ENCODE measurements at places on chromosomes 4 and X.

DNA sequence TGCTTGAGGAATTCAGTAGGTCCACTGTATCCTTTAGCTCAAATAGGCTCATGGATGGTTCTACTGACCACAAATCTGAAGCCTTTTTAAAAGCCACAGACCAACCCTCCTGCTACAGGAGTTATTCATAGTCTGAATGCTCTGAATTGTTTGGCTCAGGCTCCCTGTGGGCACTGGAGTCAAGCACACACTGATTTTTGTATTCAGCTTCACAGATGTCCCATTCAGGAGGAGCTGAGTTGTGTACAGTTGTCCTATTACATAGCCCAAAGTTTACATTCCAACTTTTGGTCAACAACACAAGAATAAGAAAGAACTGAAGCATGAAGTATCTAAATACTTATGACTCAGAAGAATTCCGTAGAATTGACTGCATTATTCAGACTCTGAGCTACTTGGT, 243.9 kb downstream of the UNC5C start:
- no peak for DNase-seq

GRCh38 chrX:17047224-17047623, 100.8 kb downstream of the REPS2 start:
- no peak for DNase-seq

DNA sequence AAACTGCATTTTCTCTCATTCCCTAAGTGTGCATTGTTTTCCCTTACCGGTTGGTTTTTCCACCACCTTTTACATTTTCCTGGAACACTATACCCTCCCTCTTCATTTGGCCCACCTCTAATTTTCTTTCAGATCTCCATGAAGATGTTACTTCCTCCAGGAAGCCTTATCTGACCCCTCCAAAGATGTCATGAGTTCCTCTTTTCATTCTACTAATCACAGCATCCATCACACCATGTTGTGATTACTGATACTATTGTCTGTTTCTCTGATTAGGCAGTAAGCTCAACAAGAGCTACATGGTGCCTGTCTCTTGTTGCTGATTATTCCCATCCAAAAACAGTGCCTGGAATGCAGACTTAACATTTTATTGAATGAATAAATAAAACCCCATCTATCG, 2.9 kb upstream of the AFP start:
- no peak for DNase-seq

DNA sequence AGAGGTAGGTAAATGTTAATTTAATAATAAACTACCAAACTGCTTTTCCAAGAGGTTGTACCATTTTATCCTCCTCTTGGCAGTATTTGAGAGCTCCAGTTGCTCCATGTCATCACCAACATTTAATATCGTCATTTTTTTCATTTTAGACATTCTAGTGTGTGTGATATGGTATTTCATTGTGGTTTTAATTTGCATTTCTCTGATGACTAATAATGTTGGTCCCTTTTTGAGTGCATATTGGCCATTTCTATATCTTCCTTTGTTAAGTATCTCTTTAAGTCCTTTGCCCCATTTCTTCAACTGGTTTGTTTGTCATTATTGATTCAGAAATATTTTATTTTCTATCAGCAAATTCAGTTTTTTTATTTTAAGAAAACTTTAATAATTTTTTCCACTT, 88.8 kb downstream of the MAPK10 start:
- no peak for DNase-seq

DNA sequence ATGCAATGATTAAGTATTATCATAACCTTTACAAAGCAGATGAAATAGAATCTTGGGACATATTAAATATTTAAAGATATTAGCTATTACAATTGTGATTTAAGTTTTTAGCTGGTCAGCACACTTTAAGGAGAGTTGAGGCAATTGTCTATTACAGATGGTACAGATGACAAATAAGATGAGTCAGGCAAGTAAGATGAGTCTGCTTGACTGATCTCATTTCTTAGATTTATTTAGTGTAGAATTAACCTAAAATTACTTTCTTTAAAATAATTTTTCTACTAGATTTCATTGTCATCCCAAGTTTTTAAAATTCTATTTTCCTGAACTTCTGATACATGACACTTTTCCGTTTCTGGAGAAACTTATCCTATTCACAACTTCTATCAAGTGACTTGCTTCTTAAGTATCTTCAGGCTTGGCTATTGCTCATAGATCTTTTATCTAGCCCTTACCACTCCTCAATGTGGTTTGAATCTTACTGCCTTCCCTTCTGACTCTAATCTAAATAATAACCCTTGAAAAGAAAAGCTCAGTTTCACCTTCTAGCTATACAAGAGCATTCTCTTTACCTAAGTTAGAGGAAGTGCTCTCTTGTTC, 32.9 kb downstream of the CXCL1 start:
- DNase-seq, result no peak

DNA sequence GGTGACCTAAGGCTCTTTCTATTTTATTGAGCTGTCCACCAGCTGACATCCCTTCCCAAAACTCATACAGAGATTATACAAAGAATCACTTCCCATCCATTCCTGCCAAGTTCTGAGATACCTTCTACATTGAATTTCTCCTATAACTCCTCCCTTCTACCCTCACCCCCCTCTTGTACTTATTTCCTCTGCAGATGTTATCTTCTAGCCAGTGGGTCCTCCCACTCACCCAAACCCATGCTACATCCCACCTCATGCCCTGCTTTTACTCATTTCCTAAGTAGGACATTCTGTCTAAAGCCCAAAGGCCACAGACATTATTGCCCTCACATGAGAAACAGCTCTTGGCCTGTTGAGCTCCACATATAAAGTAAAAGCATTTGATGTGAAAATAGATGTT, 28.6 kb downstream of the BMX start:
- DNase-seq, result no peak

DNA sequence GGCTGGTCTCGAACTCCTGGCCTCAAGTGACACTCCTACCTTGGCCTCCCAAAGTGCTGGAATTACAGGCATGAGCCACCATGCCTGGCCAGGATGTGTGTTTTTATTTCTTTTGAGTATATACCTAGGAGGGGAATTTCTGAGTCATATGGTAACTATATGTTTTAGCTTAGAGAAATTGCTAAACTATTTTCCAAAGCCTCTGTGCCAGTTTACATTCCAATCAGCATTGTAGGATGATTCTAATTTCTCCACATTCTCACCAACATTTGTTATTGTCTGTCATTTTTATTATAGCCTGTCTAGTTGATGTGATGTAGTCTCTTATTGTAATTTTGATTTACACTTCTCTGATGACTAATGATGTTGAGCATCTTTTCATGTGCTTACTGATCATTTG, 1576.0 kb downstream of the RPA4 start:
- DNase-seq, result no peak

Measured in activated T-cell treated with anti-CD3 and anti-CD28 coated beads, Interleukin-2, amount 50 U/mL, for 1 hour (primary cell).